B cell (primary cell): ENCODE measurements at places on chromosomes 12 and 14. TPM values are rescaled to one million over a fixed set of nuclear protein-coding genes. Genes with fewer than 3 reads are reported as not detected.

DNA sequence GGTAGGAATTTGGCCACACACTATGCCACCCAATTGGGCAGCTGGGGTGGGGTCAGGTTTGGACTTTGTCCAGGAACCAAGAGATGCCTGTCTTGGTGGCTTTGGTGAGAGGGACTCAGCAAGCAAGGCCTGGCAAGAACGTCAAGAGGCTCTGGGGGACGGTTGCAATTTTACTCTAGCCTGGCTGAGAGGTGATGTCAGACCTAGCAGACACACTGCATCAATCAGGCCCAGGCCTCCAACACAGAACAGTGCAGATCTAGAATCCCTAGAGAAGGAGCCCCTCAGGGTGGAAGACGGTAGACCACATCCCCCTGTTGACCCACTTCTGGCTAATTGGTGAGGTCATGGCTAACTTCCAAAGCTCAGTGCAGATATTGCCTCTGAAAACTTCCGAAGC lies 1.6 kb upstream of the UNC119B start:
- H3K36me3 ChIP-seq = peaks cover 5% of the 10 kb centered on the region
- H3K27me3 ChIP-seq = no peaks in the 10 kb centered on the region
- H3K4me3 ChIP-seq = no peak overlapping the region
- H3K4me1 ChIP-seq = peaks cover 14% of the 10 kb centered on the region
- no peak overlapping the region for H3K27ac ChIP-seq

- H3K27ac ChIP-seq = no peak overlapping the region
- no peak for DNase-seq
- H3K4me3 ChIP-seq = no peak overlapping the region
- no peaks in the 10 kb centered on the region for H3K4me1 ChIP-seq
Measured at GRCh38 chr14:38070061-38070588, 137.6 kb upstream of the SSTR1 start.

DNA sequence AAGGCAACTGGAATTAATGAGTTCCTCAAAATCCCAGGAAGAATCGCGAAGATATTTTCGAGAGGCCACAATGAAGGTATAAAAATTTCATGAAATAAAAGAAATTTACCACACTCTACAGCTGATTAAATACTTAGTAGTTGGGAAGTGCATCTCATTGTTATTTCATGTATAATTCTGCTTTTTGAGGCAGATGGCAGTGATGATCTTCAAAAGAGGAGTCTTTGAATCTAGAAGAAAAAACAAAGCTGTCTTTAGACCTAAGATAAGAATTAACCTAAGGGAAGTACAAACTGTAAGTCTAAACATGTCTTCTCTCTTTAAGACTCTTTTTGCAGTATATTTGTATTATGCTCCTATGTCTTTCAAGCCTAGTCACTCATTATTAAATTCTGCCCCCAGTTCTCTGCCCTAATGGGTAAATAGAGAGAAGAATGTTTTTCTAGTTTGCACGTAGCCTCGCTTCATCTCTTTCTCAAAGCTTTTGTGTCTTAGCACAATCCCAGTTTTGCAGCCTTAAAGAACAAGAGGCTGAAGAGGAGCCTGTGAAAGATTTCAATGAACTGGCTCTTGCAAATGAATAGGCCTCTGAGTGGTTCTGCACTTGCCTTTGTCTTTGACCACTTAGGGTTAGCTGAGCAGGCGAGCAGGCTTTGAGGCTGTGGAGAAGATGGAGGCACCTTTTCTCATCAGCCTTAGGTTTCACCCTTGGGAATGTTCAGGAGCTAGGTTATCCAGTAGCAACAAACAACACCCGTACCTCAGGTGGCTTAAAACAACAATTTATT lies 32.7 kb downstream of the CFAP54 start:
- H3K27ac ChIP-seq = no peak overlapping the region
- no peaks in the 10 kb centered on the region for H3K4me1 ChIP-seq

DNA sequence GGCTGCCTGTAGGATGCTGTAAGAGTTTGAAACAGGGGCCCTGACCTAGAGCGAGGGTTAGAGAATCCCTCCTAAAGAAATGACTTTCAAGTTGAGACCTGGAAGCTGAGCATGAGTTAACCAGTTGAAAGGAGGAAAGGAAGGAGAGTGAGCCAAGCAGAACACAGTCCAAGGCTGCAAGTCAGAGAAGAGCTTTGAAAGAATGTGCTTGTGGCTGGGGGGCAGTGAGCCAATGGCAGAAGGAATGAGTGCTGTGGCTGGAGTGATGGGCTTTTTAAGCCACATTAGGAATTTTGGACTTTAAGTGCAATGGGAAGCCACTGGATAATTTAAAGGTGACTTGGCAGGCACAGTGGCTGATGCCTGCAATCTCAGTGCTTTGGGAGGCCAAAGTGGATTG lies 18.1 kb downstream of the CDKN1B start:
- DNase-seq = no peak
- H3K4me1 ChIP-seq = peaks cover 14% of the 10 kb centered on the region
- peaks cover 9% of the 10 kb centered on the region for H3K36me3 ChIP-seq
- H3K27ac ChIP-seq = no peak overlapping the region
- H3K27me3 ChIP-seq = no peaks in the 10 kb centered on the region

GRCh38 chr12:124767066-124767821 lies 96.4 kb downstream of the SCARB1 start:
- no peak overlapping the region for H3K4me3 ChIP-seq
- H3K36me3 ChIP-seq = no peaks in the 10 kb centered on the region
- DNase-seq = peak; percentile 80
- peaks cover 14% of the 10 kb centered on the region for H3K4me1 ChIP-seq
- H3K27me3 ChIP-seq = peaks cover 9% of the 10 kb centered on the region
- H3K27ac ChIP-seq = no peak overlapping the region

Gene KRT77
- not detected in 2 replicates for total RNA-seq

Gene ANO4
- total RNA-seq = not detected in 2 replicates
